ENCODE measurements at places on chromosomes 6 and 20. TPM values are rescaled to one million over a fixed set of nuclear protein-coding genes. Genes with fewer than 3 reads are reported as not detected.

Gene FILIP1
- 0.10 TPM for total RNA-seq

Gene APCDD1L
- total RNA-seq = 2.4 TPM

Gene HTR1B
- 11.4 TPM for total RNA-seq

Gene SIRPG
- not detected for total RNA-seq

Gene KHDC1
- 4.5 TPM for total RNA-seq

Gene SLC35F1
- not detected for total RNA-seq

Gene ARFGAP1
- 116 TPM for total RNA-seq

Gene IMPG1
- not detected for total RNA-seq

DNA sequence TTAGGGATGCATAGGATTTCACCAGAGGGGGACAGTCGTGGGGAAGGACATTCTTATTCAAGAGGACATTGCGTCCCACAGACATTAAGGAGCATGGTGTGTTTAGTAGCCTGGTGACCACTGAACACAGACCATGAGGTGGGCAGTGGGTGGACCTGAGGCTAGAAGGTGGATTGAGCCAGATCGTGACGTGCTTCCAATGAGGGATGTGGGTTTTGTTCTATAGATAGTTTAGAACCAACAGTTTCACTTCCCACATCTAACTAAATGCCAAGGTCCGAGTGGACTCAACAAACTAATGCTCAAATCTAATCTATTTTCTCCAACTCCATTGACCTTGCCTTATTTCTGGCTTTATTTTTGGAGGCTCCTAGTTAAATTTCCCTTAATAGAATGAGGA lies 58.5 kb downstream of the OGFRL1 start:
- no peak overlapping the region for H3K4me3 ChIP-seq
- H3K27me3 ChIP-seq = no peaks in the 10 kb centered on the region
- DNase-seq = no peak
- H3K36me3 ChIP-seq = no peaks in the 10 kb centered on the region
- H3K4me1 ChIP-seq = peaks cover 7% of the 10 kb centered on the region
- no peak overlapping the region for H3K27ac ChIP-seq

DNA sequence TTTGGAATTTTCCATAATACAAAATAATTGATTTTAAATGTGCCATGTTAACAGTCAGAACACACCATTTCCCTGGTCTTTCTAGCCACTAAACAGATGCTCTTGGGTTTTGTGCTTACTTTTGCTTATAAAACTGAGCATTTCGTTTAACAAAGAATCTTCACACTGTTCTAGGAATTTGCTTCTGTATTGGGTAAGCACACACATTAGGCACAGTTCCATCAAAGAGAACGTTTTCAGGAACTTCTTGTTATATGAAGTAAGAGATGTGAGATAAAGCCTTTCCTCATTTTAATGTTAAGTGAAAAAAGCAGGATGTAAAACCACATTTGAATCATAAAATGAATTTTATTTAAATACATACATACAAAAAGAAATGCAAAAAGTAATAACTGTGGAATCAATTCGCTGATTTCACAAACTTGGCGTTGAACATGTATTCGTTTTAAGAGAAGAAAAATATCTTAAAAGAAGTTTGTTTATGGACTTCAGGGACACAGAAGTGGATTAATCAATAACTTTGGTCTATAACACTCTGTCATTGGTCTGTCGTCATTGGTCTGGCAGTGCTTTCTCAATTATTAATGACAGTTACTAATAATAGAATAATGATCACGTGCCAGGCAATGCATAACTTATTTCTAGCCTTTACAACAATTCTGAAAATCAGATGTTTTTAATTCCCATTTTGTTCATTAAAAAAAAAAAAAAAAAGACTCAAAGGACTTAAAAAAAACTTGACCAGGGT lies 199.9 kb upstream of the PRDM1 start:
- H3K27ac ChIP-seq = no peak overlapping the region
- H3K27me3 ChIP-seq = peaks cover 2% of the 10 kb centered on the region
- no peak for DNase-seq
- H3K4me3 ChIP-seq = no peak overlapping the region

GRCh38 chr20:15756002-15756753 lies 817.1 kb downstream of the KIF16B start:
- no peaks in the 10 kb centered on the region for H3K27me3 ChIP-seq
- H3K36me3 ChIP-seq = no peaks in the 10 kb centered on the region
- DNase-seq = no peak
- H3K27ac ChIP-seq = no peak overlapping the region
- no peak overlapping the region for H3K4me3 ChIP-seq

DNA sequence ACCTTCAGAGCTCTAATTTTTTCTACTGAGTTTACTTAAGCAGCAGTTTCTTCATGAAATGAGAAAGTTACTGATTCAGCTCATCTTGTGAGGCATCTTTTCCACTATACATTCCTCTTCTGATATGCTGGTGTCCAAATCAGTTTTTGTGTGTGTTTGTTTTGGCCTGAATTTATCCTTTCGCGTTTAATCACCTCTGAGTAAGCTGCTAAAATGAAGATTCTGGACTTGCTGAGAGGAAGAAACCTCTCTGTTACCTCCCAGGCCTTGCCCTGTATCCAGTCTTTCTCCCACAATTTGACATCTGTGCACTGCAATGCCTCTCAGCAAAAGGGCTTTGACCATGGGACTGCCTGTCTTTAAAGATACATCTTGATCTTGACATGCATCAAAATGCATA lies 536.2 kb upstream of the NRSN1 start:
- H3K27ac ChIP-seq = no peak overlapping the region
- DNase-seq = no peak
- no peak overlapping the region for H3K4me3 ChIP-seq

- H3K4me1 ChIP-seq = peaks cover 44% of the 10 kb centered on the region
- H3K27me3 ChIP-seq = no peaks in the 10 kb centered on the region
- no peak for DNase-seq
- peak overlapping the region; percentile 92 for H3K27ac ChIP-seq
- peak overlapping the region; percentile 41 for H3K4me3 ChIP-seq
- peaks cover 9% of the 10 kb centered on the region for H3K36me3 ChIP-seq
Measured at GRCh38 chr6:143673669-143674068, 4.1 kb upstream of the PHACTR2 start.

DNA sequence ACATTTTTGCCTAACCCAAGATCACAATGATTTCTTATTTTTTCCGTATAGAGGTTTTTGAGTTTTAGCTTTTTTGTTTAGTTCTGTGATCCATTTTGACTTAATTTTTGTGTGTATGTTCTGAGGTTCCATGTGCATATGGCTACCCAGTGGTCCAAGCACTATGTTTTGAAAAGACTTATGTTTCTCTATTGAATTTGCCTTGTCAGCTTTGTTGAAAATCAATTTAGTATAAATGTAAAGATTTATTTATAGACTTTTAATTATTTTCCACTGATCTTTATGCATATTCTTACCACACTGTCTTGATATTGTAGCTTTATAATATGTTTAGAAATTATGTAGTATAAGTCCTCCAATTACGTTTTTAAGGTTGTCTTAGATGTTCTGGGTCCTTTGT lies 10.2 kb downstream of the TM9SF4 start:
- peaks cover 13% of the 10 kb centered on the region for H3K4me1 ChIP-seq
- no peak for DNase-seq
- H3K4me3 ChIP-seq = no peak overlapping the region
- no peaks in the 10 kb centered on the region for H3K36me3 ChIP-seq

GRCh38 chr6:29617782-29618554 lies 15.0 kb downstream of the GABBR1 start:
- no peak overlapping the region for H3K4me3 ChIP-seq
- no peak overlapping the region for H3K27ac ChIP-seq
- no peaks in the 10 kb centered on the region for H3K4me1 ChIP-seq
- no peak for DNase-seq

DNA sequence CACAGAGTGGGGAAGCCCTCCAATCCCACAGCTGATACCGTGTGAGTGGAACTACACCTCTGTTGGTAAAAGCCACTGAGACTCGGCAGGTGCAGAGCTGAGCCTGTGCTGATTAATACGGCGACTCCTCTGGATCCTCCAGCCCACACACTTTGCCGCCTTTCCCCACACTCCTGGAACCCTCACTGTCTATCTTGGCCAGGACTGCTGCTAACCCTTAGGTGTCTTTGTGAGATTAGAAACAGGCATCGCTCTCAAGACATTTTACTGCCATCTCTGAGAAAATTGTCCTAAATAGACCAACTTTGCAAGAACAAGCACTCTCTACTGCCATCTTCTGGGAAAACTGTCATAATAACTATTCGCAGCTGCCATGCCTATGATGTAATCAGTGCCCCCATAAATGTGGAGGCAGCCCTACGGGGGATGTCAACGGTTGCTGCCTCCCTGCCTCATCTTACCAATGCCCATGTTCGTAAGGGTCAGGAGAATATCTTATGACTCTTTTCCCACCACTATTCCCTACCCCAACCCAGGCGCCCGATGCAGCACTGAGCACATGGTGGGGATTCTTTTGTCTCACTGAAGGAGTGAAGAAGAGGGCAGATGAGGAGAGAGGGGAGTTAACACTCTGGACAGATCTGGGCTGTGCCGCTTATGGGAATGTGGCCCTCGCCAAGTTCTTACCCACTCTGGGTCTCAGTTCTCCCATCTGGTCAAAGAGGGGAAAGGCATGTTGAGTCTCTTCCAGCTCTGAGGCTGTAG lies 26.1 kb upstream of the KCNB1 start:
- DNase-seq = no peak
- H3K4me3 ChIP-seq = no peak overlapping the region
- peaks cover 16% of the 10 kb centered on the region for H3K36me3 ChIP-seq
- H3K27me3 ChIP-seq = peaks cover 7% of the 10 kb centered on the region
- H3K4me1 ChIP-seq = peaks cover 25% of the 10 kb centered on the region

- no peak overlapping the region for H3K4me3 ChIP-seq
- H3K4me1 ChIP-seq = no peaks in the 10 kb centered on the region
- no peak overlapping the region for H3K27ac ChIP-seq
- no peak for DNase-seq
- H3K27me3 ChIP-seq = no peaks in the 10 kb centered on the region
- no peaks in the 10 kb centered on the region for H3K36me3 ChIP-seq
Measured at GRCh38 chr6:129786548-129786947, 74.6 kb downstream of the TMEM244 start.

- peaks cover 25% of the 10 kb centered on the region for H3K27me3 ChIP-seq
- H3K27ac ChIP-seq = peak overlapping the region; percentile 57
- peaks cover 31% of the 10 kb centered on the region for H3K4me1 ChIP-seq
- H3K36me3 ChIP-seq = no peaks in the 10 kb centered on the region
Measured at GRCh38 chr20:50636601-50637540, 54.5 kb downstream of the RIPOR3 start.

GRCh38 chr20:5592823-5593739 lies 157.1 kb upstream of the SHLD1 start:
- no peaks in the 10 kb centered on the region for H3K27me3 ChIP-seq
- H3K36me3 ChIP-seq = peaks cover 30% of the 10 kb centered on the region
- peaks cover 9% of the 10 kb centered on the region for H3K4me1 ChIP-seq
- no peak overlapping the region for H3K4me3 ChIP-seq
- DNase-seq = no peak

- H3K36me3 ChIP-seq = no peaks in the 10 kb centered on the region
- no peak for DNase-seq
- no peak overlapping the region for H3K4me3 ChIP-seq
- H3K27ac ChIP-seq = no peak overlapping the region
- no peaks in the 10 kb centered on the region for H3K4me1 ChIP-seq
- H3K27me3 ChIP-seq = peaks cover 56% of the 10 kb centered on the region
Measured at GRCh38 chr20:48605364-48606171, 222.2 kb downstream of the PREX1 start.

- H3K27me3 ChIP-seq = peaks cover 42% of the 10 kb centered on the region
- H3K36me3 ChIP-seq = no peaks in the 10 kb centered on the region
- H3K4me3 ChIP-seq = no peak overlapping the region
- DNase-seq = no peak
Measured at GRCh38 chr6:12751694-12752325, 35.2 kb downstream of the PHACTR1 start.

DNA sequence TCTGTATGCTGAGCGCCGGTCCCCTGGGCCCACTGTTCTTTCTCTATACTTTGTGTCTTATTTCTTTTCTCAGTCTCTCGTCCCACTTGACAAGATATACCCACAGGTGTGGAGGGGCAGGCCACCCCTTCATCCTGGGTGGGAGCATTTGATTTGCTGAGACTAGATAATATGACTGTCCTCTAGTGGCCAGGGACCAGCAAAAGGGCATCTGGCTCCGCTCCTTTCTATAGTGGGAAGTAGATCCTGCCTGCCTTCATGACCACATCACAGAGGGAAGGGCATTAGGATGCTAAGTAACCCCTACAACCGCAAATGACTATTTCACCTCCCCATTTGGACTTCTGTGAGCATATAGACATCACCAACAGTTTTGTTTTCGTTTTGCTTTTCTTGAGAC lies 64.5 kb downstream of the TRMT6 start:
- H3K4me1 ChIP-seq = peaks cover 6% of the 10 kb centered on the region
- no peak for DNase-seq
- H3K4me3 ChIP-seq = no peak overlapping the region
- peaks cover 25% of the 10 kb centered on the region for H3K27me3 ChIP-seq

GRCh38 chr6:2765896-2766766 lies 938 bp downstream of the WRNIP1 start:
- H3K27me3 ChIP-seq = no peaks in the 10 kb centered on the region
- H3K4me1 ChIP-seq = peaks cover 50% of the 10 kb centered on the region
- H3K27ac ChIP-seq = peak overlapping the region; percentile 88

GRCh38 chr6:14732844-14733757 lies 512.8 kb upstream of the JARID2 start:
- peaks cover 19% of the 10 kb centered on the region for H3K4me1 ChIP-seq
- H3K27me3 ChIP-seq = no peaks in the 10 kb centered on the region
- H3K36me3 ChIP-seq = no peaks in the 10 kb centered on the region
- DNase-seq = no peak
- H3K27ac ChIP-seq = no peak overlapping the region
- no peak overlapping the region for H3K4me3 ChIP-seq

DNA sequence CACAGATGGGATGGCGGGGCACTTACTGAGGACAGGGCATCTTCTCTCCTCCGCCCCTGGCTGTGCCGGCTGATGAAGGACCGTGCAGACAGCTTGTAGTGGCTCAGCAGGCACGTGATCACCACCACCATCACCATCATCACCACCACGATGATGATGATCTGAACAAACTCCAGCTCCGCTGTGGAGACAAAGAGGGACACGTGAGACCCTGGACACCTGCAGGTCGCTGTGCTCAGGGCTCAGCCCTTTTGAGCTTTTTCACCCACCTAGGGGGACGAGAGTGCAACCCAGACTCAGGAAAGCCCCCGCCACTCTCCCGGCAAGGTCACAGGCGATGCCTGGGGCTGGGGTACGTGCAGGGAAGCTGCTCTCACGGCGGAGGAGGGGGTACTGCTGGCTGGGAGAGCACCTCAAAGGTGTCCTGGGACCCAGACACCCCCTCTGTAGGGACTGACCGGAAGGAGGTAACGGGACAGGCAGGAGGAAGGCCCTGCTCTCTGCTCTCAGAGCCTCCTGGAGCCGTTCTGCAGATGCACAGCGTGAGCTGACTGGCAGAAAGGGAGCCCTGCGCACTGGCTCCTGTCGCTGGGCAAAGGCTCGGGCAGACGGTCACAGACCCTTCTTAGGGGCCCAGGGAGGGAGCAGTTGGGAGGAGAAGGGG lies 39.4 kb upstream of the ZBP1 start:
- peak; percentile 79 for DNase-seq
- no peak overlapping the region for H3K27ac ChIP-seq
- no peaks in the 10 kb centered on the region for H3K4me1 ChIP-seq
- H3K27me3 ChIP-seq = no peaks in the 10 kb centered on the region
- no peak overlapping the region for H3K4me3 ChIP-seq

GRCh38 chr6:527989-528673 lies 128.8 kb downstream of the HUS1B start:
- DNase-seq = no peak
- no peaks in the 10 kb centered on the region for H3K4me1 ChIP-seq
- H3K27me3 ChIP-seq = no peaks in the 10 kb centered on the region

All from osteocyte (in vitro differentiated cells).